ENCODE measurements at places on chromosomes 16 and 17.

DNA sequence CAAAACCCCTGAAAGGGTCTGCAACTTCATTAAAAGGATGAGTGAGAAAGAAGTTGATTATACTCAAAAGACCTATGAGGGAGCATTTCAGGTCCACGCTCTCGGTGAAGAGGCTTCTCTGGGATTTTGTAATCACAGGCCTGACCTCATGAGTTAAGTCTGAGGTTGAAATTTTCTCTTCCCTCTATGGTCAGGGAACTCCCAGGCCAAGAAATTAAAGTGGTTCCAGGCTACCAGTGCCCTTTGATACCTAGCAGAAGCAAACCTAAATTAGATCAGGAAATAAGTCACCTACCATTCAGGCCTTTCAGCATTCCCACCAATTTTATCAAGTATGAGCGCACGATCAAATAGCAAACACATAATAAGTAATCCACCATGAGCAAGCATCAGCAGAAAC, 27.9 kb downstream of the MBTD1 start:
- no peak for DNase-seq

- DNase-seq, result no peak
Observed at GRCh38 chr16:81693041-81693743, 85.9 kb upstream of the PLCG2 start.

DNA sequence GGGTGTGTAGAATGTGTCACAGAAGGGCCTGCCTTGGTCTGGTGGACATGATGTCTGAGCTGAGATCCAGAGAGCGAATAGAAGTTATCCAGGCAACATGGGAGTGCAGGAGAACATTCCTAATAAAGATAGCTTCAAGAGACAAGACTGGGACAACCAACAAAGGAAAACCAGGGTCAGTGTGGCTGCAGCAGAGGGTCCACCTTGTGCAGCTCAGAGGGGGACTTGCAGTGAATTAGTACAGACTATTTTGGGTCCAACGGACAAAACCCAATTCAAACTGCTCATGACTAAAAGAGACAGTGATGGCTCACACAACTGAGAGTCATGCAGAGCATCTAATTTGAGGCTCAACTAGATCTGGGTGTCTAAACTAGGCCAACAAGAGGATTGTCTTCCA, 192.1 kb downstream of the CBLN1 start:
- DNase-seq, result no peak

GRCh38 chr16:49635009-49635350, 220.9 kb downstream of the ZNF423 start:
- no peak for DNase-seq

- no peak for DNase-seq
Observed at GRCh38 chr17:32441886-32442285, 2.4 kb upstream of the PSMD11 start.

DNA sequence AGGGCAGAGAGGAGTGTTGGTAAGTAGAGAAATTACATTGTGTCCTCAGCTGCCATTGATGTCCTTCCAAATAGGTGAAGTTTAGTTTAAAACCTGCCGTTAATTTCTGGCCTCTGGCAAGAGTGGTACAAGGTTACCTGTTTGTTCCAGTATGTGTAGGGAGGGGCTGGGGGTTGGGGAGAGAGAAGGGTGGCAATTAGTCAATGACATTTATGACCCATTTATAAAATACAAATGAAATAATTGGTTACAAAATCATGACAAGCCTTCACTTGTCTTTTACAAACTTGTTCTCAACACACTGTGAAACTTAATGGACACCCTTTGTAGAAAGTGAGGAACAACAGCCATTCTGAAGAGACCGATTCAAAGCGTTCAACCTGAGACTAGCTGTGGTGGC, 281.0 kb downstream of the FTO start:
- DNase-seq, result no peak

- no peak for DNase-seq
Observed at GRCh38 chr17:38958756-38959155, 8.4 kb downstream of the FBXO47 start.

GRCh38 chr16:3471518-3472176, 23.6 kb downstream of the C16orf90 start:
- no peak for DNase-seq

GRCh38 chr16:1696863-1697262, 9.1 kb upstream of the MAPK8IP3 start:
- no peak for DNase-seq

- DNase-seq, result no peak
Observed at GRCh38 chr16:65828296-65828695, 538.2 kb upstream of the CDH5 start.

- no peak for DNase-seq
Observed at GRCh38 chr17:66612993-66613392, 221.9 kb upstream of the CACNG5 start.

DNA sequence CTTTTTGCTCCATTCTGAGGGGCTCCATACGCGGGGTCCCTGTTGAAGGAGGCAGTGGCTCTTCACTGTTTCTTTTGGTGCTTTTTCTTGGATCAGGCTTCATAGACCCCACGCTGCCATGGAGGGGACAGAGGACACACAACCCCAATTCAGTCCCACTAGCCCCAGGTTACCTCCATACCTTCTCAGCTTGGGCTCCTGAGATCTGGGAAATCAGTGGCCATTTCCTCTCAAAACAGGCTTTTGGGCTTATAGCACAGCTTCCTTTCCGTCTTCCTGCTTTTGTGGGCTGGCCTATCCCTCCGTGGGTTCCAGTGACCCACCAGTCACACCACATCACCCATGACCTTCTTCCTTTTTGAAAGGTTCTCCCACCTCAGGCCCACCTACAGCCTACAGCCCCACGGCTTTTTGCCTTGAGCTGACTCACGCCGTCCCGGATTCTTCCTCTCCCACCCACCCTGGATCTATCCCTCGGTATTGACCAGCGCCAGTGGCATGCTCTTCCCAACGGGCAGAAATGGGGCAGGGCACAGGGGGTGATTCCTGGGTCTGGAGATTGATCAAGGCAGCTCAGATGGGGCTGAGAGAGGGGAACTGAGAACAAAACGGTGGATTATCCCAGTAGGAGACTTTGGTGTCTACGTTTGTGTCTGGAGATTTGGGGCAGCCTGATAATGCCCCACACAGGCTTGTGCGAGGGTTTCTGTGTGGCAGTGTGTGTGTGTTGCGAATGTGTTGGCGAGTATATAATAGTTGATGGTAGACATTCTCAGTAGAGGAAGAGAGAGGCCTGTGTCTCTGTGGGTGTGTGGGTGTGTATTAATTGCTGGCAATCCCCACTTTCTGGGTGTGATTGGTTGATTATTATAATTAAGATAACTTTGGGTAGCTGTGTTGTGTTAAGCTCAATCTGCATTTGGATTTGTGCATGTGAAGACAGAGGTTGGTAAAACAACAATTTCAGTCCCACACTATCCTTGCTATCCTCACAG, 3.8 kb downstream of the TBX21 start:
- no peak for DNase-seq
